Stimulated activated CD4-positive, alpha-beta T cell treated with anti-CD3 and anti-CD28 coated beads, Interleukin-4, amount 100 ng/mL, for 1 hour (primary cell): ENCODE measurements at places on chromosomes 11 and 22.

DNA sequence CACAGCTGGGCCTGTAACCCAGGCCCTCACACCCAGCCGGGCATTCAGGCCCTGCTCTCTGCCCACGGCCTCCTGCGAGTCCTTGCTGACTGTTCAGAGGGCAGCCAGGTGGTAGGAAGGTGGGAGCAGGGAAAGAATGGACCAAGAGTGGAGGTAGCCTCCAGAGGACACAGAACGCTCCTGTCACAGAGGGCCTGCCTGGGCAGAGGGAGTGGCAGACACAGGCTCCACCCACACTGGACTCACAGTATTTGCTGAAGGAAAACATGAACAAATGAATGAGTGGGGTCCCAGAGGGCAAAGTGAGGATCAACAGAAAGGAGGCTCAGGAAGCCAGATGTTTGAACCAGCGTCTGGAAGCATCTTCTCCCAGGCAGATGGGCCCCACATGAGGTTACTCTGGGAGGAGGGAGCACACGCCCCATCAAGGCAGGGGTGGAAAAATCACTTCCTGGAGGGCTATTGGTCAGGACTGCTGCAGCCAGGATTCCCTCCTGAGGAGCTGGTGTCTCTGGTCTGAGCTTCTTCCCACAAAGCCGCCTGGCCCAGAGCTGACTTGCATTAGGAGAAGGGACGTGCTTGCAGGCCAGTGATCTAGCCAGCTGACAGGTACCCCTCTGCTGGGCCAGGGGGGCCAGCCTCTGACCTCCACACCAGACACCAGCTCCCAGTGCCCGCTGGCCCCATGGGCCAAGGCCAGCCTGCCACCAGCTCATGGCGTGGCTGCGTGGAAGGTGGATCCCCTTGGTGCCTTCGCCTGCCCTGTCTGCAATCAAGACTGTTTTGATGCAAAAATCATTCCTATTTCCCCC lies 84.0 kb downstream of the THAP12 start:
- no peak for DNase-seq

DNA sequence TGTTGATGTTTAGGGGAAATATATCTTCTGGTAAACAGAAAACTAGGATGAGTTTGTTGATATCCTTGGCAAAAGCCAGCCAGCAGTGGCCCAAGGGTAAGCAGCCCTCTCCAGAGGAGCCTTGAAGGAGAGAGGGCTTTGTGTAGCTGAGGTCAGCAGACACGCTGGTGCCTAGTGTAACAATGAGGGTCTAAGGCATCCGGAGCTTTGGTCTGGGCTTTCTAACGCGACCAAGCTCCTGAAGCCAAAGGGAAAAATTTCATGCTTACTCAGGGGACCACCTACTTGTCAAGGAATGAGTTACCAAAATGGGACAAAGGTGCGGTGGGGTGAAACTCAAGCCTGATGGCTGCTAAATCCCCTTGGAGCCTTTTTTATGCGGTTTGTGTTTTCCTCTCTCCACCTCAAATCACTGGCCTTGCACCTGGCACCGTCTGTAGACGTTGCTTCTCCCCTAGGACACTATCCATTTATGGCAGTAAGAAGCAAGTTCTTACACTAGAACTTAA lies 134.9 kb downstream of the DBX1 start:
- DNase-seq, result no peak

GRCh38 chr11:13008625-13009475 lies at the start of gene RASSF10:
Gene RASSF10 (plus strand): TSS chr11:13009316. CDS start chr11:13009577, 261 bp downstream.
- DNase-seq, result no peak

DNA sequence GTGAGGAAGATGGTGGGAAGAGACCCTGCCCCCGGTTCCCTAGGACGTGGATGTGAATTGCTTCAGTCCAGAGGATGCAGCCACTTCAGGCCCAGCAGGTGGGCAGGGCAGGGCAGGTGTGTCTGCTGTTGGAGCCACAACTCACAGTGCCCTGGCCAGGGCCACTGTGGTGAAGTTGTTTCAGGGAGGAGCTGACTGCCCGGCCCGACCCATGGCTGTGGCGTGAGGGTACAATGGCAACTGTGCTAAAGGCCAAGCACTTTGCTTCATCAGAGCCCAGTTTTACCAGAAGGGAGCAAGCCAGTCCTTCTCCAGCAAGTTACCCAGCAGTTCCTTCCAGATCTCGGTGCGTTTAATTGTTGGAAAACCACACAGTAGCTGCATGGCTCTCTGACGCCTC lies 1174.4 kb downstream of the BRD1 start:
- no peak for DNase-seq

GRCh38 chr11:45048313-45048841 lies 97.7 kb upstream of the TP53I11 start:
- DNase-seq, result no peak

- no peak for DNase-seq
Measured at GRCh38 chr22:30947173-30947815, 21.3 kb downstream of the MORC2 start.

- no peak for DNase-seq
Measured at GRCh38 chr11:112610996-112611750, 350.0 kb upstream of the NCAM1 start.

DNA sequence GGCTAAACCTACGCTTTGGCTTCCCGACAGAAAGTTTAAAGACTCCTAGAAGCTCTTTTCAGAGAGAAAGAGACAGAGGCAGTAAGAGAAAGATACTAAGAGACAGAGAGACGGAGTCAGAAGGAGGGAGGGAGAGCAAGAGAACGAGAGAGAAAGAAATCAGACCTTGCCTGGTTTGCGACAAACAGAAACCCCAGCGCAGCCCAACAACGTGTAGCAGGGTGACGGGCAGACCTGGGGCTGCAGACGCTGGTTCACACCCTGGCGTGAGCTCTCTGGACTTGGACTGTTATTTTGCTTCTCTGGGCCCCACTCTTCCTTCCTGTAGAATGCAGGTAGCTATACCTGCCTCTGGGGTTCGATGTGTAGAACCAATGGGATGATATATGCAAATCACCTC lies 244.4 kb upstream of the SYN3 start:
- no peak for DNase-seq

GRCh38 chr22:41157083-41157482 lies 48.0 kb upstream of the L3MBTL2 start:
- no peak for DNase-seq

GRCh38 chr11:103798446-103798845 lies 238.0 kb upstream of the DDI1 start:
- no peak for DNase-seq

GRCh38 chr11:133070021-133070713 lies 462.1 kb downstream of the OPCML start:
- DNase-seq, result no peak

GRCh38 chr11:11763796-11764422 lies 77.9 kb upstream of the USP47 start:
- DNase-seq, result no peak

GRCh38 chr11:79237703-79238102 lies 203.1 kb downstream of the TENM4 start:
- DNase-seq, result no peak

DNA sequence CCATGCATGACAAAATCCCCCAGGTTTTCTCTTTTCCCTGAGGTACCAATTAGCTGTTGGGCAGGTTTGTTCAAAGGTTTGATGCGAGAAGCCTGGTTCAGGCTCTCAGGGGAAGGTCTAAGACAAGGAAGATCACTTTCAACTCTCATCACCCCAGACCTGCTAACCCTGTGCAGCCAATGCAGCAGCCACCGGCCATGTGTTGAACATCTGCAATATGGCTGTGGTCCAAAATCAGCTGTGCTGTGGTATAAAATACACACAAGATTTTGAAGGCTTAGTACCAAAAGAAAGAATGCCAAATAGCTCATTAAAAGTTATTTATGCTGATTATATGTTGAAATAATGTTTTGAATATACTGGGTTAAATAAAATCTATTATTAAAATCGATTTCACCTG lies 58.5 kb downstream of the SMCO4 start:
- DNase-seq, result no peak

DNA sequence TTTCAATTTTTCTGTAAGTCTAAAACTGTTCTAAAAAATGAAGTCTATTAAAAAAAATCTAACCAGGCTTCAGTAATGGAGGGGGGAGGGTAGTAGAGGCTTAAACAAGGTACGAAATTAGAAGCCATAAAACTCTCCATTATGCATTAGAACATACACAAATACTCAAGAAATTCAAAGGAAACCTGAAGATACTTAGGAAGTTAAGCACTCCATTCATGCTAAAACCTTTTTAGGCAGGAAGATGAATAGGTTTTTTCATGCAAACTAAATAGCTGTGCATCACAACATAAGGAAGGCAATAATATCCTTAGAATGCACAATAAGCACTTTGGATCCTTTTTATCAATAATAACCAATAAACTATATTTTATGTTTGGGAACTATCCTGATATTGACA lies 2.4 kb downstream of the RAB6A start:
- DNase-seq, result no peak

DNA sequence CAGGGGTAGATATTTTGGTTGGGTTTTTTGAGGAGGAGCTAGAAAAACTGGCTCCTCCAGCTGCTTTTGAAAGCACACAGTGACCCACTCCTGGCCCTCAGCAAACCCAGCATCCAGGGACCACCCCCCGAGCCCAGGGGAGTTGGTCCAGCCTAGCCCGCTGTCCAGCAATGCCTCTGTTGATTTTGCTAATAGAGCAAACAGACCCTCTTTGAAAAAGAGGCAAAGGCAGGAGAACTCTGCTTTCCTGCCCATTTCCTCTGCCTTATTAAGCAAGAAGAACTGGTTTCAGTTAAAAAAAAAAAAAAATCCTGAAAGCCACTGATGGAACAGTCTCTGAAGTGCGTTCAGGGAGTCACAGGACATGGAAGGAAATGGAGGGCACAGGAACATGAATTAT lies 25.3 kb downstream of the ABTB2 start:
- no peak for DNase-seq

DNA sequence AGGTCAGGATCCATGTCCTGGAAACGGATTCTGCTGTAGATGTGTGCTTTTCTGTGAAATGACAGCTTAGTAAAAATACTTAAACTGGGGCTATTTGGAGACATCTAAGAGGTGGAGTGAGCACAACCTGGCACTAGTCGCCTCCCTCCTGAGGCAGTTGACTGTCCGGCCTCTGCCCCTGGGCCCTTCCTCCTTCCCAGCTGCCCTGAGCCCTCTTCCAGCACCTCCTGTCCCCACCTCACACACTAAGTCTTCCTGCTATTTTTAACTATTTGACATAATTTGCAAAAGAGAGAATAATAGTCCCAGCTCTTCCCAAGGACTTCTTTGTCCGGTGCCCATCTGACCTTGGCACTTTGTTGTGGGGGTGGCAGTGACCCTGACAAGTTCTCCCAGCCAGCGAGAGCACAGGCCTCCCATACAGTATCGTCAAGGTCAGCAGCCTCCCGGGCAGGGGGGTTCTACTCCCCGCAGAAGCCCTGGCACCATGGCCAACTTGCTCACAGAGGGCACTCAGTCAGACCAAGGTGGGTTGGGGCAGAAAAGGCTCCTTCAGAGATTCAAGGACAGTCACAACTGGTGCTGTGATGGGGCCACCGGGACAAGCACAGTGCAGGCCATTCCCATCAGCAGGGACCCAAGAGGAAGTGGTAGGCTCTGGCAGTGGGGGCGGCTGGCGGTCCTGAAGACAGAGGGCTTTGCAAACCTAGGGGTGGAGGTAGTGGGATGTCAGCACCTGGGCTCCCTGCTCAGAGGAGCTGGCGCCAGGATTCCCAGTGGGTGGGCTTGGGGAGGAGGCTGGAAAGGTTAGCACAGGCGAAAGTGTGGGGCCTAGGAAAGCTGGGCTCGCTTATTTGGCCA lies 5.5 kb upstream of the NEAT1 start:
- no peak for DNase-seq
